Activated T-helper 2 cell treated with anti-CD3 and anti-CD28 coated beads, Interferon-gamma antibody, Interleukin-2, Interleukin-4, amounts not matched to agents 10 μg/mL and 5 μg/mL and 100 μg/mL, durations not matched to agents 14 hours and 24 hours and 36 hours (primary cell): ENCODE measurements at places on chromosomes 5 and 9.

DNA sequence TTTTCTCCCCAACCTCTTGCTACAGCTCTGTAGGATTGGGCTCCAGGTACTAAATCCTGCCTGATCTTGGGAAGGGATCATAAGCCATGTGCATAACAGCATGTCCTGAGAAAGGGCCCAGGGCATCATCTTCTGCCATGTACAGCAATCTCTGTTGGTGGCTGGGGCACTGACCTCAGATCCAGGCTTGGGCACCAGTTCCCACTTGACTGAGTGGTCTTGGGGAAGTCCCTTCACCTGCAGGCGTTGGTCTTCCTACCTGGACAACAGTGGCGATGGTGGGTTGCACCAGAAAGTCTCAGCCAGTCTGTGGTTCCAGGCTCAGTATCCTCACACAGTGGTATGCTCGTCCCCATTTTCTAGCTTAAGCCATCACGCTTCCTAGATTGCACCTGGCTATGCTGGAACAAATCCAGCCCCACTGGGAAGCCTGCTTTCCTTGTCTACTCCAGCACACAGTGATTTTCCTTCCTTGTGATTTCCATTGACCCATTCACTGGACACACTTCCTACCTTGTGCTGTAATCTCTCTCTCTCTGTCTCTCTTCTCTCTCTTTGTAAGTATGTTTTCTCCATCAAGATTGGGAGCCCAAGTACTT, 121.7 kb upstream of the PITX1 start:
- DNase-seq: no peak
- no peak overlapping the region for H3K27ac ChIP-seq
- H3K4me1 ChIP-seq: no peaks in the 10 kb centered on the region
- H3K4me3 ChIP-seq: no peak overlapping the region
- no peaks in the 10 kb centered on the region for H3K36me3 ChIP-seq
- peaks cover 5% of the 10 kb centered on the region for H3K27me3 ChIP-seq

GRCh38 chr5:9524941-9525340, 20.9 kb downstream of the SEMA5A start:
- no peak overlapping the region for H3K27ac ChIP-seq
- no peak for DNase-seq
- H3K4me1 ChIP-seq: no peaks in the 10 kb centered on the region
- H3K4me3 ChIP-seq: no peak overlapping the region
- no peaks in the 10 kb centered on the region for H3K36me3 ChIP-seq

DNA sequence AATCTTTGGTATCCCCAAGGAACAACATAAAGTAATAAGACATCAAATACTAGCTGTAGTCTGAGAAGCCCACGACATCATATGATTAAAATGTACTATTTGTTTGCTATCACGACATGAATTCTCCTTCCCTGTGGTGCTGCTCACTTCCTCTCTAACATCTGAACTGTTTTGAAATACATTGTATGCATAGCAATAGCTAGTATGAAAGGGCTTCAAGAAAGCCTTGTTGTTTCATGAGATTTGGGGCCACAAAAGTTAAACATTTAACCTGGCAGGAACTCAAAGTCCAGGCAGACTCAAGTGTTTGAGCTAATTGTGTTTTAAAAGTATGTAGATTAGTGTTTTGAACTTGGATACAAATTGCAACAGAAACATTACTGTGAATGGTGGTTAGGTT, 237.4 kb upstream of the PTGER4 start:
- H3K4me3 ChIP-seq: no peak overlapping the region
- H3K36me3 ChIP-seq: peaks cover 28% of the 10 kb centered on the region
- no peaks in the 10 kb centered on the region for H3K27me3 ChIP-seq
- DNase-seq: no peak
- H3K4me1 ChIP-seq: peaks cover 47% of the 10 kb centered on the region

- no peak for DNase-seq
- H3K36me3 ChIP-seq: peaks cover 16% of the 10 kb centered on the region
- no peak overlapping the region for H3K4me3 ChIP-seq
- H3K27ac ChIP-seq: no peak overlapping the region
- H3K27me3 ChIP-seq: no peaks in the 10 kb centered on the region
Observed at GRCh38 chr5:10233505-10233904, 16.2 kb downstream of the ATPSCKMT start.

- no peaks in the 10 kb centered on the region for H3K4me1 ChIP-seq
- H3K27ac ChIP-seq: no peak overlapping the region
- H3K4me3 ChIP-seq: no peak overlapping the region
- peaks cover 48% of the 10 kb centered on the region for H3K27me3 ChIP-seq
Observed at GRCh38 chr9:110206389-110206788, 1.6 kb downstream of the C9orf152 start.

DNA sequence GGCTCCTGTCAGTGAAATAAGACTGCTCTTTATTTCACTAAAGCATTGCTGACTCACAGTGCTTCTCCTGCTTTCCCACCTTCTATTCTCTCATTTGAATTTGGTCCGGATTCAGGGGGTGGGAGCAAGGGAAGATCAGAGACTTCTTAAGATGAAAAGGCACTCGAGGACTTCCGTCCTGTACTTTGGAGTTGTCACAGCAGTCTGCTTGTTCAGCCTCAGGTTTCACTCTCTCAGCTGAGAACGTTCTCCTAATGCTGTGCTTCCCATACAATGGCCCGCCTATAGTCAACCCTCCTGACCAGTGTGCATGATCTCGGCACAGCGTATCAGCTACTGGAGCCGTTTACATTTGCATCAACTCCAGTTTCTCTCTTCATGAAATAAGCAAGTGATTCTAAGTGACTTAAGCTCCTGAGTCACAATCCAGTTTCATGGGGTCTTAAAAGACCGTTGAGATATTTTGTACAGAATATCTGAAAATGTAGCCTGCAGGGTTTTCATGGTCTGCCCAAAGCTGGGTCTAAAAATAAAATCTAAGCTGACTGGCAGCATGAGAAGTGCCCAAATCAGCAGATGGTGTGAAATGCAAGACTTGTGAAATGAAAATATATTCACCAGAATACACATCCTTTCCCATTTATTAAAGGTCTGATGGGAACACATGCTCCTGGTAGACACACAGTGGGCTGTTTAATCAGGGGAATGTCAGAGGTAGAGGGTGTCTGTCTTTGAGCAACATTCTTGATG, 145.0 kb downstream of the ADCY2 start:
- H3K4me3 ChIP-seq: no peak overlapping the region
- no peaks in the 10 kb centered on the region for H3K36me3 ChIP-seq
- H3K4me1 ChIP-seq: no peaks in the 10 kb centered on the region
- H3K27me3 ChIP-seq: no peaks in the 10 kb centered on the region
- no peak for DNase-seq

DNA sequence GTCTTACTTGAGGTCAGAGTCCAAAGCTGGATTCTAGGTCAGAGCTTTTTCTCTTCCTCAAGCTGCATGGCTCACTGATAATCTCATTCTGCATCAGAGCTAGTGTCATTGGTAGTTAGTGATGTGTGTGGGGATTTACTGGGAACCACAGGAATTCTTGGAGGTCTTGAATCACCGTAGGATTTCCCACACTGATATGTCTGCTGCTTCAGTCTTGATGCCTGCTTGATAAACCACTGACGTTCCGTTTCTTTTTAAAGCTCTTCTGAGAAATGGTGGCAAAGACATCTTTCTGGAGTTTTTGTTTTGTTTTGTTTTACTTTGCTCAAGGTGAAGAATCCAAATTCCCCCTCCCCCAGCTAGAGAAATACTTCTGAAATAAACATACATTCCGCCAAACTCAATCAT, 1.2 kb upstream of the GARIN3 start:
- no peaks in the 10 kb centered on the region for H3K27me3 ChIP-seq
- DNase-seq: peak; percentile 9
- H3K27ac ChIP-seq: peak overlapping the region; percentile 86
- peak overlapping the region; percentile 43 for H3K4me3 ChIP-seq
- peaks cover 75% of the 10 kb centered on the region for H3K4me1 ChIP-seq
- peaks cover 17% of the 10 kb centered on the region for H3K36me3 ChIP-seq

DNA sequence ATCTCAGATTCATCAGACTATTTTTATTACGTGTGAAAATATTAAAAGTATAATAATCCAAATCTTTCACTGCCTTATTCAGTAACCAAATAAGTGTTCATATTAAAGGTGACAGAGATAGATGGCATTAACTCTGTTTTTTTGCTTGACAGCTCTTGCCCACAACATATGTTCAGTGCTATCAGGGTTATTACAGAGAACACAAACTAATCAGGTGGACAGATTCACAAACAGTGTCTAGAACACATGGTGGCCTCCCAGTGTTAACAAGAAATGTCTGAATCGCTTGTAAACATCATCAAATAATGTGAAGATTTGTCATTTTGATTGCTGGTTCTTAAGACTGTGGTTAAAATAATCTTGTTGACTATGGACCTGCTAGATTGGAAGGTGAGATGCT, 609.1 kb upstream of the GRAMD2B start:
- no peaks in the 10 kb centered on the region for H3K36me3 ChIP-seq
- no peak overlapping the region for H3K27ac ChIP-seq
- no peaks in the 10 kb centered on the region for H3K4me1 ChIP-seq
- DNase-seq: no peak
- H3K27me3 ChIP-seq: no peaks in the 10 kb centered on the region

DNA sequence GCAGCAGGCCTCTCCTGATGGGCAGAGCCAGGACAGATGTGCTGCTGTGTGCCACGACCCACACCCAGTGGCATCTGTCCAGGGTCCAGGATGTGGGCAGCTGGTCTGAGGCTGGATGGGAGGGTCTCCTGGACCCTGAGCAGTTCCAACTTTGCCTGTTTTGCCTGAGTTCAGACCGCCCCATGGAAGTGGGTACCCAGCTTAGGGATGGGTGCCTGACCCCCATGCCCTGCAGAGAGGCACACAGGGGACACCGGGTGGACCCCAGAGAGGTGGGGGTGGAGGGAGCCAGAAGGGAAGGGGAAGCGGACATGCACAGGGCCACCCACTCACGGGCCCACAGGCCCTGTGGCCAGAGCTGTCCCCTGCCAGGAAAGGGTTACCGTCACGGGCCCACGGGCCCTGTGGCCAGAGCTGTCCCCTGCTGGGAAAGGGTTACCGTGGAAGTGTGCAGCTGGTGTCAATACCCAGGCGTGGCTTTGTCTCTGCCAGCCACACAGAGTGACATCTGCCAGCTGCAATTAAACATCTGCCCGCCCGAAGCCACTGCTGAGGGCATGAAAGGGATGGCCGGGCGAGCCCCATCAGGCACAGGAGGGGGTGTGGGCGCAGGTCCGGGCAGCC, 50.0 kb downstream of the NACC2 start:
- no peak overlapping the region for H3K27ac ChIP-seq
- H3K4me1 ChIP-seq: no peaks in the 10 kb centered on the region
- H3K27me3 ChIP-seq: no peaks in the 10 kb centered on the region
- H3K4me3 ChIP-seq: no peak overlapping the region

GRCh38 chr5:9339206-9339818, 206.6 kb downstream of the SEMA5A start:
- no peaks in the 10 kb centered on the region for H3K4me1 ChIP-seq
- no peaks in the 10 kb centered on the region for H3K36me3 ChIP-seq
- H3K27ac ChIP-seq: no peak overlapping the region
- no peak for DNase-seq

DNA sequence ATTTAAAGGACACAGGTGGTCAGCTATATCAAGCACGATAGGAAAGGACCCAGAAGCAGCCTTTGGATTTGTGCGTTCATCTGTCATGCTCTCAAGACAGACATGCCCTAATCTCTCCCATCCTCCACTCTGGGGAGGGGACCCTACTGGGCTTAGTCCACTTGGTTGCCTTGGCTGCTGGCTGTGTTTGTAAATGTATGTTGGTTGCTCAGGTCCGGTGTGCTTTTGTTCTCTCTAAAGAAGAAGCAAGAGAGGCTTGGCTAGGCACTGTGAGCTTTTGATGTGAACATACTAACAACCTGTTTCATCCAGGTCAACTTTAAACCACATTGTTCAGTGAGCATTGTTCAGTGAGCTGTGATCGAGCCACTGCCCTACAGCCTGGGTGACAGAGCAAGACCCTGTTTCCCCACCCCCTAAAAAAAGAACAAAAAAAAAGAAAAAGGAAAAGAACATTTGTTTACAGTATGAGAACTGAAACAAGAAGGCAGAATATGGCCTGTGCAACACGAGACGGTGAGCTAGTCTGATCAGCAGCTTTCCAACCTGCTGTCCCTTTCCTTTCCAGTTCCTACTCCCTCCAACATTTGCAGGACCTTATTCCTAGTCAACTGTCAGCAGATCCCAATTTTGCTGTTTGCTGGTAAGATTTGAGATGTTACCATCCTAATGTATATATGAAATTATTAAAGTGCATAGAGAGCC, 228.3 kb downstream of the ARHGAP26 start:
- DNase-seq: no peak
- H3K36me3 ChIP-seq: peaks cover 38% of the 10 kb centered on the region
- peaks cover 57% of the 10 kb centered on the region for H3K4me1 ChIP-seq
- H3K27me3 ChIP-seq: no peaks in the 10 kb centered on the region
- H3K4me3 ChIP-seq: no peak overlapping the region

DNA sequence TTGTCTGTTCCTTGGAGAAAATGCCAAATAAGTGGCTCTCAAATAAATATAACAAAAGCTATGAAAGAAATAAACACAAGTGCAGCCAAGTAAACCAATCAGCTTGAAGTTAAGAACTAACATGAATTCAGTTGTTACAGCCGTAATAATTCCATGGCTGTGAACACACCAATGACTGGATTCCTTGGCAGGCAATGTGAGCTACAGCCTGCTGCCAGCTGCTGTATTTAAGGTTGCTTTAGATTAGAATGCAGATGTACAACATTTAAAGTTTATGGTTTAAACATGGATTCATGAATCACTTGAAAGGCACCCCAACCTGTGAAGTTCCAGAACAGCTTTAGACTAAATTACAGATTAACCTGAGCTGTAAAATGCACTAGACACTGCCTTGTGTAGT, 626.4 kb upstream of the SEMA6A start:
- no peaks in the 10 kb centered on the region for H3K4me1 ChIP-seq
- no peaks in the 10 kb centered on the region for H3K36me3 ChIP-seq
- no peaks in the 10 kb centered on the region for H3K27me3 ChIP-seq
- no peak for DNase-seq

GRCh38 chr9:108095496-108095895, 605.9 kb upstream of the KLF4 start:
- peaks cover 1% of the 10 kb centered on the region for H3K4me1 ChIP-seq
- H3K4me3 ChIP-seq: no peak overlapping the region
- H3K27ac ChIP-seq: no peak overlapping the region
- no peaks in the 10 kb centered on the region for H3K36me3 ChIP-seq

- no peak for DNase-seq
- H3K4me1 ChIP-seq: no peaks in the 10 kb centered on the region
- peaks cover 21% of the 10 kb centered on the region for H3K27me3 ChIP-seq
- H3K4me3 ChIP-seq: no peak overlapping the region
- H3K36me3 ChIP-seq: no peaks in the 10 kb centered on the region
Observed at GRCh38 chr5:159549046-159549445, 218.8 kb upstream of the IL12B start.

GRCh38 chr9:818958-819357, 22.5 kb upstream of the DMRT1 start:
- H3K4me3 ChIP-seq: no peak overlapping the region
- H3K4me1 ChIP-seq: peaks cover 2% of the 10 kb centered on the region
- H3K36me3 ChIP-seq: no peaks in the 10 kb centered on the region
- no peak overlapping the region for H3K27ac ChIP-seq
